ENCODE measurements at places on chromosomes 3 and 15. TPM values are rescaled to one million over a fixed set of nuclear protein-coding genes. Genes with fewer than 3 reads are reported as not detected.

TAGLN3 gene
- total RNA-seq, result 0.89 TPM

GLCE gene
- total RNA-seq, result 2.8 TPM

ACOX2 gene
- total RNA-seq, result not detected

MYH15 gene
- total RNA-seq, result 0.07 TPM

ETV5 gene
- 1.4 TPM for total RNA-seq

TMEM108 gene
- not detected for total RNA-seq

SPATA12 gene
- total RNA-seq, result not detected

HESX1 gene
- 0.54 TPM for total RNA-seq

ZNF80 gene
- 1.8 TPM for total RNA-seq

KLHDC8B gene
- total RNA-seq, result 1.3 TPM

GHSR gene
- not detected for total RNA-seq

ZNF860 gene
- not detected for total RNA-seq

CCR1 gene
- 1.1 TPM for total RNA-seq

CYP11A1 gene
- total RNA-seq, result 0.29 TPM

TMEM212 gene
- total RNA-seq, result not detected

VIPR1 gene
- 9.0 TPM for total RNA-seq

MAGI1 gene
- total RNA-seq, result 0.51 TPM

IFT57 gene
- total RNA-seq, result 35.3 TPM

GOLGA8J gene
- not detected for total RNA-seq

NRG4 gene
- total RNA-seq, result not detected

DLL4 gene
- not detected for total RNA-seq

SLC28A1 gene
- not detected for total RNA-seq

HTR3E gene
- total RNA-seq, result not detected

IGSF10 gene
- not detected for total RNA-seq

TRIM71 gene
- total RNA-seq, result 0.18 TPM

KLF15 gene
- total RNA-seq, result not detected

ESYT3 gene
- 0.16 TPM for total RNA-seq

AHSG gene
- total RNA-seq, result not detected
